ENCODE measurements at places on chromosomes 6 and 20. TPM values are rescaled to one million over a fixed set of nuclear protein-coding genes. Genes with fewer than 3 reads are reported as not detected.
A peak's percentile ranks its signal among the peaks of the same experiment; 100 is the strongest.

DNA sequence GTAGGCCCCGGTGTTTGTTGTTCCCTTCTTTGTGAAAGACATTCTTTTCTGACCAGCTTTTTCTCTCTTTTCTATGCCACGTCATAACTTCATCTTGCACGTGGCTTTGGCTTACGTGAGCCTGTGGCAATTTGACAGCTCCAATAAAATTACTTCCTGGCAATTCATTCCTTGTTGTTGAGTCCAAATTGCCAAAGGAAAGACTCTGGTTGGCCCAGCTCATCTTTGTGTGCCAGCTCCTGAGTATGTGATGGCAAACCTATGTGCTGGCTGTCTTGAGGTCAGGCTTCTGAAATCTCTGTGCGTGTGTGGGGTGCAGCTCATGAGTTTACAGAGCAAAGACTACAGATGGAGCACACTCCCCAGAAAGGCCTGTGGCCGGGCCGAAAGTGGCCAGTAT lies 272.5 kb upstream of the SGK1 start:
- peak; percentile 89 for DNase-seq

DNA sequence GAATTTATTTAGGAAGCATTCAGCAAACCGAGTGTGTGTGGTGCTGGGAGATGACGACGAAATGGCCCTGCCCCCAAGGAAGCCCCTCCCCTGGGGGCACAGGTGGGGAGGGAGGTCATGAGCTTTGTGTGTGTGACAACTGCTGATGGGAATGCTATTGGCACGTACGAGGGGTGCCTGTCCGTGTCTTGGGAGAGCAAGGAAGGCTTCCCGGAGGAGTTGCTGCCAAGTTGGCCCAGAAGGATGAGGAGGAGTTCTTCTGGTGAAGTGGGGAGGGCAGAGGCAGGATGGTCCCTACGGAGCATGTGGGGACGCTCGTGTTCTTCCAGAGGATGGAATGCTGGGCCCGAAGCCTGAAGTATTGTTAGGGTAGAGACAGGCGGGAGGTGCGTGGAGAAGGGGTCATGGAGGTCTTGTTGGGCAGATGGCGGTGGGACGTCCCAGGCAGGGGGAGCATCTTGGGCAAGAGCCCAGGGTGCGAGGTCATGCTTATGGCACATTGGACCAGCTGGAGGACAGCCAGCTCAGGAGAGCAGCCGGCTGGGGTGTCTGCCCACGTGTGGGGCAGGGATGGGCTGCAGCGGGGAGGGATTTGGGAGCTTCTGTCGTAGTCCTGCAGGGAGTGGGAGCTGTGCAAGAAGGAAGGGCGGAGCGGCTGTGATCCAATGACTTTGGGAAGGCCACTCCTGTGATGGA lies 46.1 kb downstream of the SYNJ2 start:
- DNase-seq = no peak

GRCh38 chr6:17883665-17884497 lies 103.6 kb downstream of the KIF13A start:
- no peak for DNase-seq

The C20orf202 gene
- total RNA-seq = 0.05 TPM

GRCh38 chr6:151286214-151286613 lies 46.4 kb downstream of the AKAP12 start:
- no peak for DNase-seq

GRCh38 chr20:62804627-62805154 lies at the start of gene OGFR:
TSS of gene OGFR (plus strand) at chr20:62804835. CDS start at chr20:62804860, 25 bp downstream.
- no peak for DNase-seq

GRCh38 chr6:56652231-56652630 lies 9.5 kb upstream of the DST start:
- no peak for DNase-seq

The METTL24 gene
- total RNA-seq = not detected

- DNase-seq = peak; percentile 13
These were observed 6.7 kb upstream of the VNN2 start for GRCh38 chr6:132764370-132764769.

The NT5E gene
- 62.1 TPM for total RNA-seq

The HS3ST5 gene
- total RNA-seq = not detected

Measured in NCI-H460 (cell line).